ENCODE measurements at places on chromosomes 1 and 21.

DNA sequence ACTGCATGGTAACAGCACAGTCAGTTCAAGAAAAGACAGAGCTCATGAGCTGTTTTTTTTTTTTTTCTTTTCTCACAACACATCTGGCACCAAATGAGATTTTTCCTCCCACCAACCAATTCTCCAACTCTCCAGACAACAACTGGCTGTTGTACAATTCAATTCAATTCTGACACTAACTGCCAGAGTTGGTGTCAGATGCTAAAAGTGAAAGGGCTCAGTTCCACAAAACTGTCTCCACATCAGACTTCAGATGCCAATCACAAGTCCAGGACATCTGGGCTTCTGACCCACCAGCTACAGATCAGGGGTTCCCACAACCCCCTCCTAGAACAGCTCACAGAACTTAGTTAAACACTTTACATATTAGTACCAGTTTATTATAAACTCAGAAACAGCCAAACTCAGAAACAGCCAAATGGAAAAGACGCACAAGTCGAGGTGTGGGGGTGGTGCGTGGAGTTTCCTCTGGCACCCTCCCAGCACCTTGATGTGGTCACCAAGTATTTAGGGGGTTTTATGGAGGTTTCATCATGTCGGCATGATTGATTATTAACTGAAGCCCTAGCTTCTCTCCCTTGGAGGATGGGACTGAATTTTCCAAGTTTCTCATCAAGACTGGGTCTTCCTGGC, 39.2 kb upstream of the LRRC8D start:
- H3K36me3 ChIP-seq = no peaks in the 10 kb centered on the region
- no peak for DNase-seq
- no peaks in the 10 kb centered on the region for H3K4me1 ChIP-seq
- no peak overlapping the region for H3K27ac ChIP-seq
- H3K4me3 ChIP-seq = no peak overlapping the region
- no peaks in the 10 kb centered on the region for H3K27me3 ChIP-seq

DNA sequence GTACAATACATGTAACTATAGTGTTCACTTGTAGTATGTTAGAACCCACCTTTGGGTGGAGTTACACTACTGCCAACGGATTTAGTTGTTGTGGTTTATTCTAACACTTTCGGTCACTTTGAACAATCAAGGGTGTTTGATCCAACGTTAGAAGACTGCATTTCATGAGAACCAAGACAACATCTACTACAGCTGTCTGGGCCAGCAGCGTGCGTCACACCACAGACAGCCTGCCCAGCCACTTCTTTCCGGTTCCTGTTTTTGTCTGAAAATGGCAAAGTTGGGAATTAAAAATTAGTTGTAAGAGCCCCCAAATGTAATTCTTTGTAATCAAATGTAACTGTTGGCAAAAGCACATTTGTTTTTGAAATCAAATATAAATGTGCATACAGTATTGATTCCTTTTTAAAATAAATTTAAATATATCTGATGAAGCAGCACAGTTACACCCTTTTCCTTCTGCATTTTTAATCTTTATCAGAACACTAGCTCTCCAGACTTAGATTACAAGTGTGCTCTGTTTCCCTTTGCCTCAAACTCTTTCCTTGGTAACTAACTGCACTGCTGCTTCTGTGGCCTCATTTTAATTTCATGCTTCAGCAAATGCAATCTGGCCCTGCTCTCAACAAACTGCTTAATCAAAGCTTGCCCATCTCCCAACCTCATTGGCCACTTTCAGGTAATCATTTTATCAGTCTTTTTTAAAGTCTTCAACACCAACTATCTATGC, 86.6 kb upstream of the DPH5 start:
- no peaks in the 10 kb centered on the region for H3K4me1 ChIP-seq
- no peak for DNase-seq
- H3K27me3 ChIP-seq = no peaks in the 10 kb centered on the region
- no peaks in the 10 kb centered on the region for H3K36me3 ChIP-seq
- no peak overlapping the region for H3K4me3 ChIP-seq

DNA sequence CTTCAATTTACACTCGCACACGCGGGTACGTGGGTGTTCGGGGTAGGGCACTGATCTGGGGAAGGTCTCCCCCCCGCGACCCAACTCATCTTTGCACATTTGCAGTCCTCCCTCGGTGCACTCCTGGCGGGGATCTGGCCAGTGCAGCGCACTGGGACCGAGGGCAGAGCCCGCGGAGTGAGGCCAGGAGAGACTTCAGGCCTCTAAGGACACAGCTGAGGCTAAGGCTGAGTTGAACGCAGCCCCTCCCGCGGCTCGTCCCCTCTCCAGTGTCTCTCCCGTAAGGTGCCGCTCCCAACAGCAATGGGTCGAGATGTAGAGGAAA, 936 bp upstream of the NCAM2 start:
- peaks cover 8% of the 10 kb centered on the region for H3K4me1 ChIP-seq
- peak; percentile 36 for DNase-seq
- H3K27me3 ChIP-seq = peaks cover 34% of the 10 kb centered on the region

- no peaks in the 10 kb centered on the region for H3K4me1 ChIP-seq
- no peak overlapping the region for H3K27ac ChIP-seq
- DNase-seq = peak; percentile 2
- no peaks in the 10 kb centered on the region for H3K27me3 ChIP-seq
These were observed 51.8 kb downstream of the ANGPTL1 start for GRCh38 chr1:178819123-178819522.

- no peaks in the 10 kb centered on the region for H3K4me1 ChIP-seq
- H3K27me3 ChIP-seq = no peaks in the 10 kb centered on the region
- H3K4me3 ChIP-seq = no peak overlapping the region
- no peak for DNase-seq
These were observed 25.7 kb upstream of the ERICH3 start for GRCh38 chr1:74699331-74699730.

DNA sequence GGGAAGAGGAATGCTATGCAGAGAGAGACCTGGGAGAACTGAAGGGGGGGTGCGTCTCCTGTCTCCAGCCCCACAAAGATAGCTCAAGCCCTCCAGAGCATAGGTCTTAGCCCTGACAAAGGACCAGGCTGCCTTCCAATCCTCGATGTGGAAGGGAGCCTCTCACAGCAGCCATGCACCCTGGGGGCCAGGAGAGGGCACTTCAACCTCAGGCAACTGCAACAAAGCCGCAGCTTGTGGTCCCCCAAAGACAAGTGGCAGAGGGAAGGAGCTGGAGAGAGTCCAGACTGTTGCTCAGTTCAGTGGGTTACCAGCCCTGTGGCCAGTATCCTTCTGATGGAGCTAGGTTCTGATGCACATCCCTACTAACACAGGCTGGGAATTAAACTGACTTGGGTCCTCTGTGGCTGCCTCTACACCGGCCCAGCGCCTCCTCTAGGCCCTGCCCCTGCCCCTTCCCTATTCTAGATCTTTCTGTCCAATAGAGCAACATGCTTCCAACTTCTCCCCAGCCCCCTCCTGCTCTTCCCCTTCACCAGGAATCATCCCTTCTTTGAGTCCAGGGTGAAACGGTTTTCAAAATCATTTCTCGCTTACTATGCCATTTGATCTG, 100.7 kb upstream of the SPATA6 start:
- no peak overlapping the region for H3K27ac ChIP-seq
- H3K36me3 ChIP-seq = no peaks in the 10 kb centered on the region
- H3K4me1 ChIP-seq = 0 out of 2 replicates have a peak, but pooled peaks cover 2% of the 10 kb centered on the region
- peak; percentile 92 for DNase-seq
- H3K27me3 ChIP-seq = no peaks in the 10 kb centered on the region

DNA sequence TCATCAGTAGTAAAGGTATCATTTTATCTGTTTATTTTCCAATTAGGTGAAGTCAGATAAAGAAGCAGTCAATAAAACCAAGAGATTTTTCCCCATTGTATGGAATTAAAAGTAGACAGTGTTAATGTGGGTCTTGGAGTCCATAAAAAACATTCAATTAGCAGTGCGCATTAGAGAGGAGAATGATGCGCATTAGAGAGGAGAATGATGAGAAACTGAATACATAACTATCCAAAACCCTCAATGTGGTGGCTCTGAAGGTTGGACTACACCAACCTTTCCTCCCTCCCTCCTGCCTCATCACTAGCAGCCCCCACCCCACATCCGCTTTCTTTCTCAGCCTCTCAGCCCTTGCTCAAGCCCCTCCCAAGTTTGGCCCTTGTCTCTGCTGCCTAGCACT, 99.5 kb downstream of the DAB1 start:
- no peak overlapping the region for H3K27ac ChIP-seq
- H3K27me3 ChIP-seq = no peaks in the 10 kb centered on the region
- peak; percentile 47 for DNase-seq
- H3K36me3 ChIP-seq = no peaks in the 10 kb centered on the region

DNA sequence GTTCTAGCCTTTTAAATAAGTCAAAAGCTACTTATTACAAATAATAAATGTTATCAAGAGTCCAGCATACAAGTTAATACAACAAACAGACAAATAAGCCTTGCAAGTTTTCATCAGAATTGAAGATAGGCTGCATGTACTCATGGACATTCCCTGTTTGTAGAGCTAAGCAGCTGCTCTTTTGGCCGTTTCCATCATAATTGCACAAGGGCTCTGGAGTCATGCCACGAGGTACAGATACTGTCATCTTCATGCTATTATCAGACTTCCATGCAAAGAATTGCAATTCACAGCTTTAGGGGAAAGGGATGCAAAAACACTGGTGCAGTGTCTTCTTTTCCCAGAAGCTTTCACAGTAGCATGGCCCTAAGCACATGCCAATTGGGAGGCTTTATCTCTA, 52.8 kb upstream of the TBX15 start:
- H3K27ac ChIP-seq = no peak overlapping the region
- no peak overlapping the region for H3K4me3 ChIP-seq
- H3K27me3 ChIP-seq = no peaks in the 10 kb centered on the region
- no peaks in the 10 kb centered on the region for H3K36me3 ChIP-seq
- no peak for DNase-seq

DNA sequence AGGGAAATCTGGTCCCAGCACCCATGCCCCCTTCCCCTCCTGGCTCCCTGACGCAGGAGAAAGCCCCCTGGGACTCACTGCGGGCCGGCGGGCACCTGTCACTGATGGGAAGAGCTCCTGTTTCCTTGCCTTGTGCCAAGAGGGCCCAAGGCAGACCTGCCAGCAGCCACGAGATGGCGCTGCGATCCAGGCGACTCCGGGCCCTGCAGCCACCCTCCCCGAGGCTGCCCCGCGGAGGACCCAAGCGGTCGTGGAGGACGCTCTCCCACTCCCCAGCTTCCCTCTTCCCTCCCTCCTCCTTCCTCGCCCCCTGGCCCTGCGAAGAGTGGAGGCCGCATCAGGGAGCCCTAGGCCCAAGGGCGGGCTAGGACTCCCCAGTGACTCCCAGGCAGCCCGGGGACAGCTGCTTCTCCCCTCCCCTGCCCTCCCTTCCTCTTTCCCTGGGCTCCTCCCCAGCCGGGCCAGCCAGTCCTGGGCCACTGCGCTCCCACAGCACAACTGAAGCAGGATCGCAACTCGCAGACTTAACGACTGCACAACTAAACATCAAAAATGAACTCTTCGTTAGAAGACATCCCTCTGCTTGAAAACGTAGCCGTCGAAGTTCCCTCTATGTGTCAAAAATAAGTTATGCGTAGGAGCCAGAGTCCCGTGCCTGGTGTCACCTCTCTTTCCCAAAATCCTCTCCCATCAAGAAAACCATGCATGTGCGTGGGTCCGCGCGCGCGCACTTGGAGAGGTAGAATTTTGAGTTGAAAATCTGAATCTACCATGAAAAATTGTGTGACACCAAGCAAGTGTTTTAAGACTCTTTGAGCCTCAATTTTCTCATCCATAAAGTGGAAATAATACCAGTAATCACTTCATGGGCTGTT, 34.2 kb downstream of the BATF3 start:
- peak overlapping the region; percentile 78 for H3K4me3 ChIP-seq
- H3K27me3 ChIP-seq = peaks cover 11% of the 10 kb centered on the region
- H3K36me3 ChIP-seq = no peaks in the 10 kb centered on the region
- H3K27ac ChIP-seq = no peak overlapping the region
- DNase-seq = peak; percentile 87
- peaks cover 5% of the 10 kb centered on the region for H3K4me1 ChIP-seq

DNA sequence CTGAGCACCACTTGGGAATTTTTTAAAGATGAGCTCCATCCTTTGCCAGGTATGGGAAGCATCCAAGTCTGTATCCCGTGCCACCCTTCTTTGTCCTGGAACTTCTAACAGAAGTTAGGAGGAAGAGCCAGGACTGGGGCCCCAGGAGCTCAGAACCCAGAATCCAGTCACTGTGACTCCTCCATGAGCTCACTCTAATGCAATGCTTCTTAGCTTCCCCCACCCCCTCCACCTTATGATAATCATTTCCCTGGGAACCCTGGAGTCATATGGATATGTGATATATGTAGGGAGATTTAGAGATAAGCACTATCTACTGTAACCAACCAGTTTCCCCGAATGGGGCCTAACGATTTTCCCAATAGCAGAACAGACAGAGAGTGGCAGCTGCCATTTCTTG, 758 bp upstream of the SPRR5 start:
- no peak overlapping the region for H3K4me3 ChIP-seq
- H3K27ac ChIP-seq = no peak overlapping the region
- H3K27me3 ChIP-seq = no peaks in the 10 kb centered on the region
- no peaks in the 10 kb centered on the region for H3K4me1 ChIP-seq
- no peaks in the 10 kb centered on the region for H3K36me3 ChIP-seq

Data from GM23338 (cell line).